Upper lobe of left lung (tissue), 6 donors: ENCODE measurements at places on chromosomes 12 and 14. TPM values are rescaled to one million over a fixed set of nuclear protein-coding genes. Genes with fewer than 3 reads are reported as not detected.
A peak's percentile ranks its signal among the peaks of the same experiment; 100 is the strongest.

SAMD15 gene
- total RNA-seq: 0.67 TPM

RFLNA gene
- total RNA-seq: 0.67 TPM

- DNase-seq: no peak
Observed at GRCh38 chr12:92411687-92412086, 266.0 kb upstream of the BTG1 start.

DNA sequence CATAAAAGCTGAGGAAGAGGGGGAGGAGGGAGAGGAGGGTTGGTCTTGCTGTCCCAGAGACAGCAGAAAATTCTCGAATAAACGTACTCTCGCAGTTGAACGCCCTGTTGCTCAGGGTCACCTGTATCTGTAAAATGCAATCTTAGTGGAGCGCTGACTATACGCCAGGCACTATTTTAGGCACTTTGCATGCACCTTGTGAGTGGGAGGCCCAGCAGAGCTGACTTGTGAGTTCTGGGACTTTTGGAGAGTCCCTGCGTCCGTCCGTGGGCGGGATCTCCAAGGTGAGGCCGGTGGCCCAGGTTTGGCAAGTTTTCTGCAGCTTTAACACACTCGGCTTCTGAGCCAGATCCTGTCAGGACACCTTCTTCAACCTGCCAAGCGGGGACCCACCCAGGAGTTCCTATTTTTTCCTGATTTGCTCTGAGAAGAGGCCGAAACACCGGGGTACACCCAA is 32.5 kb upstream of the PLEKHG6 start:
- peak; percentile 87 for DNase-seq

DNA sequence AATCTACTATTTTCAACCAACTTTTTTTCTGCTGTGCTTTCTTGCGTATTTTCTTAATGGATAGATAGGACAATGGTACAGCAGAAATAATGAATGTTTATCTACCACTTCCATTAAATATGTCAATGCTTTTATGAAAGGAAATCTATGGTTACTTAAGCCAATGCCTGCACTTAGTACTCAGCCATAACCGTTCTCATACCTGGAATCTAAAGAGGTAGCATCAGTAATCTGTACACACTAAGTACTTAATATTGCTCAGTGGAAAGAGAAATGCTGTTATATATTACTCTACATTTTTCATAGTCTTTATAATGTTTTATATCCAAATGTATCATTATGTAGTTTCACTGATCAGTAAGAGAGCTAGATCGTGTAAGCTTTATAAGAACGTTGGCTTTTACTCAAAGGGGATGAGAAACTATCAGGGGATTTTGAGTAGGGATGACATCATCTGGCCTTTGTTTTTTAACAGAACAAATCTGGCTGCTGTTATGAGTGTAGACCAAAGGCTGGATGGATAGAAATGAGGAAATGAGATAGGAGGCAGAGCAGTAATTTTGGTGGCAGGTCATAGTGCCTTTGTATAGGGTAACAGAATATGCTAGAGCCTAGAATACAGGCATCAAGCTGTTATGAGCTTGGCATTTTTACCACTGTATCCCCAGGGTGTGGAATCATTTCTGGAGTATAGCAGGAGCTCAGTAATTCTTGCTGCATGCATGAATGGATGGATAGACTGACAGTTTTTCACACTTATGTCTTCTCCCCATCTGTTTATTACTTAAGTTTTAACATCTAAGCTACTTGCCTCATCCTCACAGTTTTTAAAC is 34.0 kb downstream of the ALG10B start:
- DNase-seq: no peak

RND1 gene
- 16.1 TPM for total RNA-seq

DNA sequence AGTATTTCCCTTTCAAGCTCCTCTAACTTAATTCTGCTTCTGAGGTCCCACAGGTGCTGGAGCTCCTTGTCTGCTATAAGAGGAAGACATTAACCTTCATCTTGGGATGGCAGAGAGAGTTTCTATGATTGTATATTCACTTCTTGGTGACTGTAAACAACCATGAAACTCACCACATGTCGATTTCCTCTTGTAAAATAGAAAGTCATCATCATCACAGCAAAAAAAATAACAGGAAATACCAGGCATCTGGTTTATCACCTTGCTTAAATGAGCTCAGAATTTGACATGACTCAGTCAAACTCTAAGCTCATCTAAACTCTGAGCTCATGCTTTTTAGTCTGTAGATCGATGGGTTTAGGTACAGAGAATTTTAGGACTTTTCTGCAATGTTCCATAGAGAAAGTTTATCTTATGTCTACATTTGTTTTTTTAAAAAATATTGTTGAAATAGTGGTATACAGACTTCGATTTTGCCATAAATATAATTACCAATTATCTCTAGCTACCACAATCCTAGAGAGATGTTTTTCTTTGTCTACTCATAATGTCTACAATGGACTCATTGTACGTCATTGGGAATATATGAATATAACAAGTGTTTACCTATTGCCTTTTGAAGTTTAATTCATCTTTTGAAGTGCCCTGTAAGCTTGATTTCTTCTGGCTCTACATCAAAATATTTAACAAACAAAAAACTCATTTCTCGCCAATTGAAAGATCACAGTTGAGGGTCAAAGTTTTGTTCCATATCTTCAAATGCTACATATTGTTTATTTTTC is 58.4 kb downstream of the IGF1 start:
- no peak for DNase-seq

- DNase-seq: peak; percentile 92
Observed at GRCh38 chr12:109714141-109714912, 702 bp downstream of the FAM222A start.

PMEL gene
- total RNA-seq: 45.1 TPM

GRCh38 chr12:6735448-6736191 is 11.8 kb downstream of the COPS7A start:
- DNase-seq: peak; percentile 66

DNA sequence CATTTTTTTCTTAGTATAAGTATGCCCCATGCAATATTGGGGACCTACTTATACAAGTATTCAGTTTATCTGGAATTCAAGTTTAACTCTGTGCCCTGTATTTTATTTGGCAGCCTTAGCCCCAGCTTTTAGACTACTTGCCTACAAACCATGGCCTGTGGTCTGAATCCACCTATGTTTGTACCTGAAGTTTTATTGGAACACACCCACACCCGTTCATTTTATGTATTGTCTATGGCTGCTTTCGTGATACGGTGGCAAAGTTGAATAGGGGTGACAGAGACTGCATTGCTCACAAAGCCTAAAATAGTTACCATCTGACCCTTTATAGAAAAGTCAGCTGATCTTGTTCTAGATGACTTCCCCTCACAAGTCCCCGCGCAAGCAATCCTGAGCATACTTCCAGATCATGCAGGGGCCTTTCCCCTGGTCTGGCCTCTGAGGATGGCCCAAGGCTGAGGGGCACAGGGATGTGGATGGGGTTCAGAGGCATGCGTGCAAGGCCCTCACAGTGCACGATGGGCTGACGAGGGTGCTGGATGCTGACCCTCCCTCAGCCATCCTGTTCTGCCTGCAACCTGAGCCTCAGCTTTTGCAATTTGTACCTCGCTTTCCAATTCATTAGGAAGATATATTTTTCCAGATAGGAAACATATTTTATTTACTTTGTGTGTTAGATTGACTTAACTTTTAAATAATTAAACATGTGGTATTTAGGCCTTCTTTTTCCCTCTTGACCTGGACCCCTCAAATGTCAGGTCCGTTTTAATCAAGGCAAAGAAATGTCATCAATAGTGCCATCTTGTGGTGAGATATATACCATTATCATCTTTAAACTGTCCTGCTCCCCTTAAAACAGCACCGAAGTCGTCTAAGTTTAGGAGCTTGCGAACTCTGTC is 527.3 kb upstream of the CCDC196 start:
- peak; percentile 11 for DNase-seq

GRCh38 chr12:29396774-29397173 is 15.8 kb upstream of the ERGIC2 start:
- no peak for DNase-seq

DNA sequence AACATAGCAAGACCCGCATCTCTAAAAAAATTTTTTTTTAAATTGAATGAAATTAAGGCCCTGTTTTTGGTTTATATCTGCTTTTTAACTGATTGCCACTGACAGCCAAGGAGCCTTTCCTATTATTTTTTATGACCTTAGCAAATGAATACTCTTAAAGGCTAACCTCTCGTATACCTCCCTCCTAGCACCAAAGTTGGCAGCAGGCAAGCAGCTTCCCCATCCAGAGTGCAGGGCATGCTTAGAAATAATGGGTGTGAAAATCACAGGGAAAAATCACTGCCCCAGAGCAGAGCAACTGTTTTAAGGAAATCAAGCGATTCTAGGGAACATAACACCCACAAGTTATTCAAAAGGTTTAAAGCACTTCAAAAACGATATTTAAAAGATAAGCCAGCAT is 20.7 kb downstream of the HAL start:
- no peak for DNase-seq

DNA sequence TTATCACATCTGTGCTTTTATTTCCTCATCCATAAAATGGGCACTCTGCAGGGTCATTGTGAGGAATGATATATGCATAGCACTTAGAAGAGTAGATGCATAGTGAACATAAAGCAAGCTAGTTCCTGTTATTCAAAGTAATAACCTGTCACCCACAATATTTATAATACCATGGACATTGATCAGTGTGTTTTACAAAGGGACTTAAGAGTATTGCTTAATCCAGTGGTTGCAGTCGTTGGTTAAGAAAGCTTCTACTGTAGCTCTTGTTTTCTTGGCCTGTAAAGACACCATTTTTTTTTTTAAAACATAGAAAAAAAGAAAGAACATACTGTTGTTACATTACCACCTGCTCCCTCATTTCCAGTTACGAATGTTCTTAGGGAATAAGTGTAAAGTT is 13.1 kb downstream of the METAP2 start:
- DNase-seq: no peak

KRT1 gene
- total RNA-seq: not detected

DNA sequence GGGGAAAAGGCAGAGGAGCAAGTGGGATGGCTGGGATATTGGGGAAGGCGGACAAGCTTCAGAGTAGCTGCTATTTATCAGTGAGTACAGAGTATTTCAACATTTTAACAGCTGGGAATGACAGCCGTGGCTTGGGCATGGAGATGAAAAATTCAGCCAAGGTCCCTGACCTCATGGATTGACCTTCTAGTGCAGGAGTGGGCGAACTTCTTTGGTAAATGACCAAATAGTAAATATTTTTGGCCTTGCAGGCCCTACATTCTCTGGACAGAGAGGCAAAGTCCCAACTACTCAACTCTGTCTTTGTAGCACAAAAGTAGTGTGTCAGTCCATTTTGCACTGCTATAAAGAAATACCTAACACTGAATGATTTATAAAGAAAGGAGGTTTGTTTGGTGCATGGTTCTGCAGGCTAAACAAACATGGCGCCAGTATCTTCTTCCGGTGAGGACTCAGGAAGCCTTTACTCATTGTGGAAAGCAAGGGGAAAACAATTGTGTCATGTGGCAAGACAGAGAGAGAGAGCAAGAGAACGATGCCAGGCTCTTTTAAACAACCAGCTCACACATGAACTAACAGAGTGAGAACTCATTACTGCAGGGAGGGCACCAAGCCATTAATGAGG is 33.6 kb downstream of the TMEM233 start:
- DNase-seq: no peak

DNA sequence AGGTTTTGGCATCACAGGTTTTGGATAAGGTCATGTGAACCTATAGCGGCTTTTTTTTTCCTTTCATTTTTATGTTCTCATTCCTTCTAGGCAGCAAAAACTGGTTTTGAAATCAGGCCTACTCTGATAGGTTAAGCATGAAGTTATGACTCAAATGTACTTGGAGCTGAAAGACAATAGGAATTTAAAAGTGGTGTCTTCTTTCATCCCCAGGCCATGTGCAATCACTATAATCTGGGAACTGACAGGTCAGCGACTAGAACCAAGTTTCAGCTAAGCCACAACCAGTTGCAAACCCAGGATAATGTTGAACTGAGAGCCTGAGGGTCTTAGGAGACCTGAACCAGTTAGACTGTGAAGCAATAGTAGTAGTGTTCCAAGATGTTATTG is 74.3 kb downstream of the ANO6 start:
- no peak for DNase-seq

DNA sequence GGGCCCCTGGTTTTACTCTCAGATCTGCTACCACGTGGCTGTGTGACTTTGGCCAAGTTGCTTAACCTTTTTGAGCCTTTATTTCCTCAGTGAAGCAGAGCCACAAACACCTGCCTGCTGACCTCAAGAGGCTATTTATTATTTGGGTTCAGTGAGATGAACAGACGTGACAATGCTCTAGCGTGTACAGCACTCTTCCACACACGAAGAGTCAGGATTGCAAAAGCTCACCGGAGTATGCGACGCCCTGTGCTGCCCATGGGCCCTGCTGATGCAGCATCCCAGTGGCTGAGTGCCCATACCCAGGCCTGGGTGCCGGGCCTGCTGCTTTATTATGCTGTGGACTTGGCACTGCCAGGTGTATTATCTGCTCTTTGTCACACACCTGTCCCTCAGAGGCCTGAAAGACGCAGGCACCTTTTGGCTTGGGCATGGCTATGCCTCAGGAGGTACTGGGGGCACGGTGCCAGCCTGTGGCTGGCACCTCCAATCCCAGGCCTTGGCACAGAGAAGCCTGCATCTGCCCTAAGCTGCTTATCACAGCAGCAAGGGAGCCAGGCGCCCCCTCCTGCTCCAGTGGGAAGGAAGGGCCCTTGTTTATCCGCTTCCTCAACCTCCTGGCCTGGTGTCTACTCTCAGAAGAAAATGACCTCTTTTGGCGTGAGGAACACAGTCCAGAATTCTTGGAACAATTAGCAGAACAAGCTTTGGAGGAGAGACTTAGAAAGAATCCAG is 22.3 kb upstream of the TC2N start:
- DNase-seq: no peak

KRT79 gene
- total RNA-seq: not detected

LRRK2 gene
- total RNA-seq: 491 TPM

ACSM4 gene
- total RNA-seq: not detected

HPD gene
- total RNA-seq: 1.1 TPM

- peak; percentile 88 for DNase-seq
Observed at GRCh38 chr14:51860164-51860824, at the start of gene GNG2. TSS of gene GNG2 (plus strand) at chr14:51860612. CDS start at chr14:51950679, 90,067 bp downstream.

DNA sequence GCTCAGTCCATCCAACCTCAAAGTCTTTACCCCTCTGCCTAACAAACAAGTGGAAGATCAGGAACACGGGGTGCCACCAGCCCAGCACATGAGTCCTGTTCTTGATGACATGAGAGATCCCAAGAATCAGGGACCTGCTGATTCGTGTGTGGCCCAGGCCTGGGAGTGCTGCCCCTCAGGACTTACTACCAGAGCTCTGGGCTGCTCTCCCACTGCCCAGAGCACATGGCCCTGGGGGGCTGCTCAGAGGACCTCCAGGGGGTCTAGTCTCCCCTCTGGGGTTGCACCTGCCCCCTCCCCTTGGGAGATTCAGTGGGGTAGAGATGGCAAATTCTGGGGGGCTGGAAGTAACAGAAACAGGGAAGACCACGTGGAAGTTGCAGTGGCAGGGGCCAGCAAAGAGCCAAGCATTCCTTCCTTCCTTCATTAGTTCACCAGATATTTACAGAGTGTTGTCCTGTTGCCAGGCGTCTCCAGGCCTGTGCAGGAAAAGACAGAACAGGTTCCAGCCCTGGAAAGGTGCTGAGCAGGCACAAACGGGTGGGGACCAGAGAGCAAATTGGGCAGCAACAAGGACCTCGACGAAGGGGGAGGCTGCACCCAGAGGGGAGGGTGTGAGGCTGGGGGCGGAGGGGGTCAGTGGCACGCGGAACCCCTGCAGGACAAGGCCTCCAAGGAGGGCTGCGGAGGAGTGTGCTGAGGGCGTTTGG is 45.1 kb upstream of the MEG3 start:
- peak; percentile 10 for DNase-seq

DNAJC22 gene
- total RNA-seq: 0.44 TPM

CYP27B1 gene
- 1.9 TPM for total RNA-seq

- DNase-seq: no peak
Observed at GRCh38 chr14:26984311-26985177, 386.7 kb upstream of the NOVA1 start.

- no peak for DNase-seq
Observed at GRCh38 chr12:48651681-48652080, 30.4 kb downstream of the KANSL2 start.
